ENCODE measurements at places on chromosomes 3 and 15. TPM values are rescaled to one million over a fixed set of nuclear protein-coding genes. Genes with fewer than 3 reads are reported as not detected.

DNA sequence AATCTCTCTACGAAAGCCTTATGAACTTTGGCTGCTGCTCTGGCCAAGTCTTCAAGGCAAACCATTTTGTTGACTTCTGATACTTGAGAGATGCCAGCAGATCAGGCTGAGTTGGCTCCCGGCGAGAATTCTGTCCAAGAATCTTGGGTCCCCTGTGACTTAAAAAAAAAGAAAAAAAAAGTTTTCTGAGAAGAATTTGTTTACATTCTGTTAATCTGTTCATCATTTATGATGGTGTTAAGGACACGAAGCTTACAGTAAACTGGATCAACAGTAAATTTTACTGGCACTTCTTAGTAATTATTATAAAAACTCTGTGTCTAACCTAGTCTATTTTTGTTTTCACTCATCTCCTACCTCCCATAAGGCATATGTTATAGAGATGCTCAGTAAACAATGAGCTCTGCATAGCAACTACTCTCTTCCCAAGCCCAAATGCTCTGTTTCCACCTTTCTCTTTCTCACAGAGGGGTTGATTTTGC is 320.9 kb upstream of the RASGRP1 start:
- no peak for DNase-seq

GRCh38 chr15:39786447-39787056 is 3.9 kb upstream of the FSIP1 start:
- DNase-seq: peak; percentile 67

The ATP8B4 gene
- 0.68 TPM for total RNA-seq

- peak; percentile 3 for DNase-seq
These were observed 408.6 kb downstream of the GBE1 start for GRCh38 chr3:81352867-81353266.

DNA sequence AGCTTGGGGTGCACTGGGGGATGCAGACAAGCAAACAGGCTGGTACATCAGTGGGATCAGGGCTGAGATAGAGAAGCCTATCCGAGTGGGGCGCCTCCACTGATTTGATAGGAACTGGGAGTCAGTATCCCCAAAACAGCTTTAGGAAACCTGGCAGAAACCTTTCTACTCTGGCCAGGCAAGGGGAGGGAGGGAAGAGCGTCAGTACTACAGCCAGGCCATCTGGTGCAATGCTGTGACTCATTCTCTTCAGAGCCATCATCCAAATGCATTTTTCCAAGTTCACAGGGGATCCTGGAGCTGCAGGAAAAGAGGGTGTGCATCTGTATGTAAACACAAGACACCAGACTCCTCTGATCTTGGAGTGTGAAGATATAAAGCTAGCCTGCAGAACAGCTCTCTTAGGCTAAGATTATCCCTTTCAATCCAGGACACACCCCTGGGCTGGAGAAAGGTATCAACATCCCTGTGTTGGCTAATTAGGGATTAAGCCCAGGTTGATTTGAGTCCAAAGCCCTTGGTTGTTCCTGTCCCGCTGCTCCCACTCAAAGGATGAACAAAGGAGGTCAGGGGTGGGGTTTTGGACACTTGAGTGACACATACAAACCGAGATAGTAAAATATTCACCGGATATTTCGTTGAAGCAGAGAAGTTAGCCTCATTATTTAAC is 9.3 kb downstream of the GALNT15 start:
- no peak for DNase-seq

- DNase-seq: no peak
These were observed 12.3 kb upstream of the TLE3 start for GRCh38 chr15:70109978-70110377.

The OR5H6 gene
- not detected for total RNA-seq

The FOXL2 gene
- total RNA-seq: not detected

The CLSTN2 gene
- not detected for total RNA-seq

DNA sequence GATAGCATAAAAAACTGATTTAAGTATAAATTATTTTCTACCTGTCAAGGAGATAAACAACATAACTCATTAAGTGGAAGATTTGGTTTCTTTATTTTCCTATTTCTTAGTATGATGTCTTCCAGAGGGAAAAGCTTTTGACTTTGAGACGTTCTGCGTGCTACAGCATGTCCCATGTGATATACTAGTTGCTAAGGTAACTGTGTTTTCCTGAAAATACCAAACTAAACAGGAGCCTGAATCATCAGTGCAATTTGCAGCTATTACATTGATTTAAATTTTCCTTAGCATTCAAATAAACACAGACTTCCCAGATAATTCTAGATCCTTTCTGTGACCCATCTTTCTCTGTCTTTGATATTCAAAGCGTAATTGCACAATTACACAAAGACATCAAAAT is 117.7 kb upstream of the P2RY1 start:
- no peak for DNase-seq

The FMN1 gene
- total RNA-seq: 11.5 TPM

DNA sequence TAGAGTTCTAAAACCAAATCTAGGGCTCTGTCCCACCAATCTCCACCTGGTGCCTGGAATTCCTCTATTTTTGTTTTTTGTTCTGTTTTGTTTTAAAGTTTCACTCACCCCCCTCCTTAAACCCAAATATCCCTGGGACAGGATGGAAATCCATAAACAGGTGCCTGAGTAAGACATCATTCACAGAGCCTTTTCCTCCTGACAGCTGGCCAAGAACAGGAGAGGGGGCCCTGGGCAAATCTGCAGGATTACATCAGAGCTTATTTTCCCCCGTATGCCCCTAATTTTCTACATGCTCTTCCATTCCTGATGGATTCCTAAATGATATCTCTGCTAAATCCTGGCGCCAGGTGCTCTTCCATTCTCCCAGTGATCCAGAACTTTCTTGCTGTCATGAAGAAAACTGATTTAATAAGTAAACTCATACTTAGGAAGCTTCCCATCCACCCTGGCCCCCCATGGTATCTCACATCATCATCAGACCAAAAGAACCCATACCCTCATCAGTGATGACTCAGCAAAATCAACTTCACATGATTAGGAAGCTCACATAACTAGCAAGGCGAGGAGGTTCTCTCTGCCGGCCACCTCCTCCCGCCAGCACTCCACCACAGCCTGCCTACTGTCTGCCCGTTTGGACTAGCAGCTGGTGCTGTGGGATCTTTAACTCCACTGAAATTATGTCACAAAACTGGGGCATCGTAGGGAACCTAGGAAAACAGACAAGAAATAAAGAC is 61.0 kb downstream of the LIPC start:
- DNase-seq: no peak

The TRPM1 gene
- not detected for total RNA-seq

DNA sequence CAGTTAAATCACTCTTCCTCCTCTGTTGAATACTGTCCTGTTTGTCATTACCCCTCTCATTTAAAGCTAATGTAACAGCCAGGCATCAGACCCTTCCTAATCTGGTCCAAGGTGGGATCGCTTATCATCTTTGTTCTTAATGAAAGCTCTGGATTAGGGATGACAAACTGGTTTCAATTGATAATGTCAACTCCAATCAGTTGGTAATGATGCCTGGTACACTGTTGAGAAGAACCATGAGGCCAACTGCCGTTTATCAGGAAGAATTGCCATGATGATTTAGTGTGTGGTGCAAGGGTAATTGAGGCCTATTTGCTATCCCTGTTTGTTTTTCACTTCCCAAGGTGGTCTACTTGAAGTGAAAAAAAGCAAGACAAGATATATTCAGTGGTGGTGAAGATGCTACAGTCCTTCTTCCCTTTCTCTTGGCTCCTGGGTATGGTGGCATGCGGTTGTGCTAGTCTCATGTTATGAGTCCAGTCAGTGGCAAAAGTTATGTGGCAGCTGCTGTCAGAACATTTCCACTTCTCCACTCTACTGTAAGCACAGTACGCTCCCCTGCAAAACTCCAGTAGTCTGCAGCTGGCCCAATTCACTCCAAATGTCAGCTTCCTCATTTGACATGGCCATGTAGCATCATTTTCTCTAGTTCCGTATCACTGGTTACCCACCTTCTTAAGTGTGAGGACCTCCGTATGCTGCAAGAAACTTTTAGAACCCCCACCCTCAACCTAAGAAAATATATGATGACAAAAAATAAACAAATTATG is 72.5 kb downstream of the MORC1 start:
- no peak for DNase-seq

DNA sequence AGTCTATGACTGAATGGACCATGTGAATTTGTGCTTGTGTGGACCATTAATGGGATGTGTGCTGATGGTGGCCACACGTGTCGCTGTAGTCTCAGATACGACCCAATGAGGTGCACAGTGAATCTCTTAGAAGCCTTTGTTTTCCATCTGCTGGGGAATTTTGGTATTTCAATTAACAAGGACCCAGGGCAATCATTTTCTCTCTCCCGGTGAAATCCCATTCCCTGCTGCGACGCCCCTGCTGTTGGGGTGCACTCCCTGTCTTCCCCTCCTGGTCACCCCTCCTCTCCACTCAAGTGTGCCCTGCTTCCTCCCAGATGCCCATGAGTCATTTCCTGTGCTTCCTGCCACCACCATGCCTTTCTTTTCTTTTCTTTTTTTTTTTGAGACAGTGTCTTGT is 32.7 kb downstream of the EBLN2 start:
- DNase-seq: peak; percentile 56

DNA sequence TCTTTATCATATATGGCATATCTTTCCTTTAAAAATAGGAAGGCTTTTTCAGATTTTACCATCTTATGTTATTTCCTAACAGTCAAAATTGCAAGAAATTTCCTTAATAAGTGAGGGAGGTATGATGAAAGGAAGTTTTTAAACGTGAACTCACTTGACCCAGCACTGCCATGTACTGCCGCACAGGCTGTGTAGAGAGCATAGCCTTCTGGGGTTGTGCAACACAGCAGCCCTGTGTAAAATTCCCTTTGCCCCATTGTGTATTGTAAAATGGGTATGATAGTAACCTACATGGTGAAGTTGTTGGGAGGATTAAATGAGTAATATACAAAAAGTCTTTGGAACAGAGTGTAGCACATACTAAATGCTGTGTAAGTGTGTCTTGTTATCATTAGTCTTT is 78.6 kb downstream of the PEX5L start:
- DNase-seq: no peak
